ENCODE measurements at places on chromosomes 13 and 19.

DNA sequence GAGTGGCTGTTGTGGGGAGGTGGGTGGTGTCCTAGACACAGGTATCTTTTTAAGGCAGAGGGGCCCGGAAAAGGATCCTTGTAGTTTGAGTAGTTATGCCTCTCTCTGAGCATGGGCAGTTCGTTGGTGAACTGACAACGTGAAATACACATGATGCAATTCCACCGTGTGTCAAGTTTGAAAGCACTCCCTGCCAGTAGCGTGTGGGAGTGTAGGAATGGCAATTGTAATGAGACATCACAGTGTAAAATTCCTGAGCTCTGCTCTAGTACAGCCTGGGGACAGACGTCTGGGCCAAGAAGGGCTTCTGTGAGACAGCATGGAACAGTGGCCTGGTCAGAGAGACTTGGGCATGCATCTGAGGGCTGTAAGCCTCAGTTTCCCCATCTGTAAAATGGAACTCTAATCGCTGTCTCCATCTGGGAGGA is 10.4 kb upstream of the ASF1B start:
- DNase-seq = no peak

DNA sequence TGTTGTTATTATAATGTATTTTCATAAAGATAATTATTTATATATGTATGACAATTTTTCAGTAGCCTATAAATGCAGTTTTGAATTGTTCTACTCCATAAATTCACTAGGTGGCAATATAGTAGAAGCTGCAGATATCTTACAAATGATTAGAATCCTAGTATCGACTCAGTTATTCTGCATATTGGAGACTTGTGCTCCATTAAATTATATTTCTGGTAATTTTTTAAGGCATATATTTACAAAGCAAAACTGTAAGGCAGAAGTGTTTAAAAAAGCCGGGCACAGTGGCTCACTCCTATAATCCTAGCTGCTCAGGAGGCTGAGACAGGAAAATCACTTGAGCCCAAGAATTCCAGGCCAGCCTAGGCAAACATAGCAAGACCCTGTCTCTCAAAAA is 58.7 kb downstream of the DPY19L3 start:
- no peak for DNase-seq

GRCh38 chr13:46389457-46390451 is 2.7 kb upstream of the RUBCNL start:
- DNase-seq = no peak

GRCh38 chr19:51697169-51697776 is 4.1 kb downstream of the SPACA6 start:
- DNase-seq = no peak

- DNase-seq = no peak
Observed at GRCh38 chr19:48953990-48954594, 583 bp upstream of the BAX start.

DNA sequence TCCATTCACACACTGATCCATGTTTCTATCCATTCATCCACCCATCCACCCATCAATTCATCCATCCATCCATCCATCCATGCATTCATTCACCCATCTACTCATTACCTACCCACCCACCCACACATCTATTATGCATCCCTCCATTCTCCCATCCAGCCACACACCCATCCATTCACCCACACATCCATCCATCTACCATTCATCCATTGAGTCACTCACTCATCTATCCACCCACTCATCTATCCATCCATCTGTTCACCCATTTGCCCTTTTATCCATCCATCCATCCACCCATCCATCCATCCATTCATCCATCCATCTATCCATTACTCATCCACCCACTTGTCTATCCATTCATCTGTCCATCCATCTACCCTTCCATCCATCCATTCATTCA is 30.1 kb downstream of the CELF5 start:
- DNase-seq = no peak

DNA sequence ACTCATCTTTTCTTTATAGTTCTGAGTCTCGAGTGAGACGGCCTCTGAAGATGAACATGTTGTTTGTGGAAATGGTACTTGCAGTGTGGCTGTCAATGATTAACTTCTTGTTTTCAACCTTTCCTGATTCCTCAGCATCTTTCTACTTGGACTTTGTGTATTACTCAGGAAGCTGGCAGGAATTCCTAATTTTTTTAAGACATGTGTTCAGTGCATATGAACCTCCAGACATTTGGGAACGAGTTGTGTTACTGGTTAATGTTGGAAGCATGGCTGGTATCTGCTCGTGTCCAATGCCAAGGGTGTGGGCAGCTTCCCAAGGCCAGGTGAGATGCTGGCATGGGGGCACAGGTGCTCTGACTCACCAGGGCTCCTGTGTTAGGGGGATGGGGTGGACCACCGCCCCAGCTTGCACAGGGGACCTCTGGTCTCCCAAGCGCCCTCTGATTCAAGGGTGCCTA is 61.1 kb upstream of the MCF2L start:
- no peak for DNase-seq

- DNase-seq = no peak
Observed at GRCh38 chr13:33110713-33111413, 94.6 kb downstream of the KL start.

GRCh38 chr13:29619995-29620394 is 24.5 kb upstream of the SLC7A1 start:
- DNase-seq = no peak

- no peak for DNase-seq
Observed at GRCh38 chr19:32771596-32771995, 52.0 kb downstream of the TDRD12 start.

DNA sequence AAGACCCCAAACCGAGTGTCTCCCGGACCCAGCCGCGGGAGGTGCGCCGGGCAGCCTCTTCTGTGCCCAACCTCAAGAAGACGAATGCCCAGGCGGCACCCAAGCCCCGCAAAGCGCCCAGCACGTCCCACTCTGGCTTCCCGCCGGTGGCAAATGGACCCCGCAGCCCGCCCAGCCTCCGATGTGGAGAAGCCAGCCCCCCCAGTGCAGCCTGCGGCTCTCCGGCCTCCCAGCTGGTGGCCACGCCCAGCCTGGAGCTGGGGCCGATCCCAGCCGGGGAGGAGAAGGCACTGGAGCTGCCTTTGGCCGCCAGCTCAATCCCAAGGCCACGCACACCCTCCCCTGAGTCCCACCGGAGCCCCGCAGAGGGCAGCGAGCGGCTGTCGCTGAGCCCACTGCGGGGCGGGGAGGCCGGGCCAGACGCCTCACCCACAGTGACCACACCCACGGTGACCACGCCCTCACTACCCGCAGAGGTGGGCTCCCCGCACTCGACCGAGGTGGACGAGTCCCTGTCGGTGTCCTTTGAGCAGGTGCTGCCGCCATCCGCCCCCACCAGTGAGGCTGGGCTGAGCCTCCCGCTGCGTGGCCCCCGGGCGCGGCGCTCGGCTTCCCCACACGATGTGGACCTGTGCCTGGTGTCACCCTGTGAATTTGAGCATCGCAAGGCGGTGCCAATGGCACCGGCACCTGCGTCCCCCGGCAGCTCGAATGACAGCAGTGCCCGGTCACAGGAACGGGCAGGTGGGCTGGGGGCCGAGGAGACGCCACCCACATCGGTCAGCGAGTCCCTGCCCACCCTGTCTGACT is 7.9 kb downstream of the MAP1S start:
- DNase-seq = no peak

Data from stimulated activated CD4-positive, alpha-beta T cell treated with anti-CD3 and anti-CD28 coated beads, TNF-alpha, amount 100 ng/mL, for 4 hours (primary cell).